ENCODE measurements at places on chromosomes 16 and 17. TPM values are rescaled to one million over a fixed set of nuclear protein-coding genes. Genes with fewer than 3 reads are reported as not detected.

SPATA32 gene
- total RNA-seq = 0.09 TPM

UBALD2 gene
- total RNA-seq = 72.5 TPM

TGFB1I1 gene
- 65.2 TPM for total RNA-seq

IRF8 gene
- total RNA-seq = 0.53 TPM

XAF1 gene
- not detected for total RNA-seq

CRLF3 gene
- total RNA-seq = 11.1 TPM
